ENCODE measurements at places on chromosomes 1 and 21.

DNA sequence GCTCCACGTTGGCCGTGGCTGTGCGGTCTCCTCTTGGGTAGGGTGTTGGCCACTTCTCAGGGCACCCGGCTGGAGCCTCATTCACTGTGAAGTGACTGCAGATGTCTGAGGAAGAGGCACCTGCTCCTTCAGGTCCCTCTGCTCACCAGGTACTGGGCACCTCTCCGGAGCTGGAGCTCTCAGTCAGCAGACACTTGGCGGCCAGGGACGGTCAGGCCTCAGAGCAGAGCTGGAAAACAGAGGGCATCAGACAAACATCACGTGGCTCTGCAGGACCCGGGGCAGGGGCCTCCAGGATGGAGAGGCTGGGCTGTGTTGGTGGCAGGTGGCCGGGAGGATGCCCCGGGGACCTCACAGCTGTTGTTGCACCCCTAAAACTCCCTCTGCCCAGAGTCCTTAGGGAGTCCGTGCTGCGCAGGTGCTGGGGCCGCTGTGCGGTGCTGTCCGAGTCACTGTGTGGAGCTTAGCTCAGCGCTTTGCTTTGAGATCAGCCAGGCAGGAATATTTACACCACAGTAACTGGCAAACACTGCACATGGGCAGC lies 59.7 kb downstream of the SLX9 start:
- DNase-seq, result no peak

GRCh38 chr1:36703526-36704208 lies 221.0 kb upstream of the CSF3R start:
- DNase-seq, result no peak

- DNase-seq, result no peak
Measured at GRCh38 chr1:205448540-205449253, 7.1 kb downstream of the BLACAT1 start.

DNA sequence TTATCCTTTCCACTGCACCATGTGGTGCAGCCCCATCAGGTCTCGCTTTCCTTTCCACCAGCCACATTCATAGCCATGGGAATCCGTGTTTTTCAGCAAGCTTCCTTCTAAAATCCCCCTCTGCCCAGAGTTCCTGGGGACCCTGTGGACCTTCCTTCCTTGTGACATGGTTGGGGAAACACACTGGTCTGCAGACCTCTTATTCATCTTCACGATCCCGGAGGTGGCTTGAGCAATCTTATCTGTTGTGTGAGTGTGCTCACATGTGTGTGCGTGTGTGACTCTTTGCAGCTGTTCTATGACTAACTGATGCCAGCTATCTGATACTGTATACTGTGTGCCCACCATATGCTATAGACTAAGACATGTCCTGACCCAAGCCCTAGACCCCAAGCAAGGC lies 15.6 kb upstream of the IL10 start:
- DNase-seq, result no peak

DNA sequence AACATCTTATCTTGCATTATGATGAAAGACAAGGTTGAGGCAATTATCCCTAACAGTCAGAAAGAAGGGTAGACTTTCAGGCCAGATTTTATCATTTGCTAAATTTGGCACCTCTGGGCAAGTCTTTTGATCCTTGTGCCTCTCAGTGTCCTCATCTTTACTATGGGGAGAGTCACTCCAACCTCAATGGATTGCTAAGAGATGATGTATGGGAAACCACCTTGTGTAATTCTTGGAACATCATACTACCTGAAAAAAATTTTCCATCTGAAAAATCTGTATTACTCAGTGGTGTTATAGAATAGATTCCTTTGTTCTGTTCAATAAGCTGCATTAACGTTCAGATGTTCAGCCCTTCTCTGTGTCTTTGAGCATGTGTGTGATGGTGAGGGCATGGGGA lies 230.7 kb downstream of the TGFB2 start:
- DNase-seq, result no peak

DNA sequence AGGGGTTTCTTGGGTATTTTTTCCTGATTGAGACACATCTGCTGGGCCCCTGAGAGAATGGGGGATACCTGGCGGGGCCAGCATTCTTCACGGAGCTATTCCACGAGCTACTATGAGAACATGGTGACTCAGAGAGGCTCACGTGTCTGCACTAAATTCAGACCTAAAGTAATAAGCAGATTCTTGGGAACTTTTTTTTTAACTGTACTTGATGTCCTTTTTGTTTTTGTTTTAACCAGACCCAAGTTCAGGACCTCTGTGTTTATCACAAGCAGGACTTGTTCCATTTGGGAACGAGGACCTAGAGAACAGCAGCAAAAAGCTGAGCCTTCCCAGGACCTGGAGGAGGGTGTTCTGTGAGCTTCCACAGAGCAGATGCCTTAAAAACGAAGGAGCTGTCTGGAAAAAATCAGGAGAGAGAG lies 44.0 kb downstream of the EVA1C start:
- no peak for DNase-seq

DNA sequence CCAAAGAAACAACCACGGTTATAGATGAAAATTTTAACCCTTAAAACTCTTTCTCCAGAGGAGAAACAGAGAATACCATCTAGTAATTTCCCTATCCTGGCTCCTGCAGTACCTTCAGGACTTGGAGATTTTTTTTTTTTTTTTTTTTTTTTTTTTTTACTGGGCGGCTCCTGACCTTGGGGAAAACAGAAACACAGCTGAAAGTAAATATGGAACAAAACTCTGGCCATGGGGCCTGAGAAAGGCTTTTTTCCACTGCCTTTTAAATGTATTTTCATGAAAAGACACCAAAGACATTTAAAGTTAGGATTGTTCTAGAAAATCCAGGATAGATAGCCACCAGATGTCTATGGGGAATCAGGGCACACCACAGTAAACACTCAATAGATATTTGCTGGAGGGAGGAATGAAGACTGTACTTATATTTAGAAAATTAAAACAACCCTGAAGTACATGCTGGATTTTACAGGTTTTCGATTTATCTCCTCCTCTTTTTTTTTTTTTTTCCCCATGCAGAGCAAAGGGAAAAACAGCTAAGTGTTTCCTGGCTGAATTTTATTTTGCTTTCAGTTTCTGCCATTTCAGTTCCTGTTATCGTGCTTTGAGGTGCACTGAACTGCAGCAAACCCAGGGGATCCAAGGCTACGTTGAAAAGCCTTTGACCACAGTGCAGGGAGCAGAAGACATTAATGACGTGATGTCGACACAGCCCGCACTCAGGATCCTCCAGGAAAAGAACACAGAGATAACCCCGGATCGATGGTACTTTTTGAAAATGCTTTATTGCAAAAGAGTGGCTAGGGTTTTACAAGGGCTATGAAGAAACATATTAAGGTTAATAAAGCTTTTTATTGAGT lies 35.7 kb upstream of the CNN3 start:
- no peak for DNase-seq

DNA sequence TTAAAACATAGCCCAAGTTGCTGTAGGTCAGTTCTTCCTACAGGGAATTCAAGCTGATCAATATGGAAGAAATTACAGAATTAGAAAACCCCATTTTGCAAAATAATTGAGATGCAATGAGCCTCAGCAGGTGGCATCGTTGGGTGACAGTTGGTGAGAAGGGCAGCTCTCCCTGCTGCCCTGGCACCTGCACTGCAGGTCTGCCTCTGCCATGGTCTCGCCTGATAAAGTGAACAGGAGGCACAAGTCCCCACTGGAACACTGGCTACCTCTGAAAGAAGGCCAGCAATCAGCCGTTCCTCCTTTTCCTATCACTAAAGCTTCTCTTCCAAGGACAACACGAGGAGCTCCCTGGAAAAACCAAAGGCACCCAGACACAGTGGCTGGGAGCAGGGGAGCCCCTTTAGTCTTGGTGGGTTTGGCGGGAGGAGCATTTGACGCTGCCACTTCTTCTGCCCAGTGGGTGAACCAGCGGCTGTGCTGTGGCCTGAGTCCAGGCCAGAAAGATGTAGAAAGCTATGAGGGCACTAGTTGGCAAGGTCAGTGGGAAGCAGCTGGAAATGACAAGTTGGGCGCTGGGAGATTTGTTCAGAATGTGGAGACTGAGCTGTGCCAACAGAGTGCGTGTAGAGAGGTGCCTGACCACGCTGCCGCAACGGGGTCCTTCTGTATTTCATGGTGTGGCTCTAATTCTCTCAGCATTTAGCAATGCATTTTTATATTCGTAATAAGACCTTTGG lies 93.1 kb downstream of the RIPK4 start:
- DNase-seq, result no peak

- no peak for DNase-seq
Measured at GRCh38 chr1:11187931-11188330, 1.2 kb upstream of the ANGPTL7 start.

DNA sequence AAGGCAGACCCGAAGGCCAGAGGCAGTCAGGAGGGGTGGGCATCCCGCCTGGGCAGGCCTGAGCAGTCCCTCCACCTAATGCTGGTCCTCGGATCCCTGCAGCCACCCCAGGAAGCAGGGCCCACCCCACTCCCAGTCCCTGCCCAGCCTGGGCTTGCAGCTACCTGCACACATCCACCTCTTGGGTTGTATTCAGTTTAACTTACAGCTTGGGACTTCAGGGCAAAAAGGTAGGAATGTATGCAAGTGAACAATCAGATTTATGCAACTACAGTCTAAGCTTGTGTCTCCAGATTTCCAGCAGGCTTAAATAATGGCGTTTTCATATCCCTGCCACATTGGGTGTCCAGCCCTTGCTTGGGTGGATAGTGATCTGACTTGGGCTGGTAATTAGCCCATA lies 17.4 kb downstream of the LDLRAP1 start:
- DNase-seq, result no peak

DNA sequence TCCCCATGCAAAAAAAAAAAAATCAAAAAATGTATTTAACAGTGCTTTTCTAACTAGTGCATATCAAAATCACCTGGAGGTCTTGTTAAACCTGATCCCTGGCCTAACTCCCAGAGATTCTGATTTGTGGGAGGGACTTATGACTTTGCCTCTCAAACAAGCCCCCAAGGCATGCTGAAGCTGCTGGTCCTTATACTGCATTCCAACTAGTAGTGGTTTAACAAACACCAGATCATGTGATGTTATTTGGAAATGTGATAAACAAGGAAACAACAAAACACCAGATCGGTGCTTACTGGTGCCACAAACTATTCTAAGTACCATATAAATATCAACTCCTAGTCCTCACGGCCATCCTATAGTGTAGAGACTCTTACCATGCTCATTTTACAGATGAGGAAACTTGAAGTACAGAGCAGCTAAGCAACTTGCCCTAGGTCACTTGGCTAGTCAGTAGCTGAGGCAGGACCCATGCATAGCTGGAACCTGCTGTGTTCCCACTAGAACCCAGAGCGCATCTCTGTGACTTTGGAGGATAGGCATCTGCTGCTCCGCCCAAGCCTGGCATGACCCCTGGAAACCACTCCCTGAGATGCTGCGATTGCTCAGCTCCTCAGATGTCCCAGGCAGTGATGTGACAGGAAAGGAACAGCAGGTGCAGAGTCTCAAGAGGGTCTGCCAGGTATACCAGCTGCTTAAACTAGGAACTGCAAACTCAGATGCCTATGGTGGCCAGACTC lies 38.1 kb downstream of the SOX13 start:
- no peak for DNase-seq

- DNase-seq, result no peak
Measured at GRCh38 chr1:12486401-12487005, 131.5 kb downstream of the DHRS3 start.

- DNase-seq, result no peak
Measured at GRCh38 chr1:228090613-228091081, 8.1 kb downstream of the ARF1 start.

- DNase-seq, result no peak
Measured at GRCh38 chr1:198096390-198096789, 60.4 kb upstream of the NEK7 start.

DNA sequence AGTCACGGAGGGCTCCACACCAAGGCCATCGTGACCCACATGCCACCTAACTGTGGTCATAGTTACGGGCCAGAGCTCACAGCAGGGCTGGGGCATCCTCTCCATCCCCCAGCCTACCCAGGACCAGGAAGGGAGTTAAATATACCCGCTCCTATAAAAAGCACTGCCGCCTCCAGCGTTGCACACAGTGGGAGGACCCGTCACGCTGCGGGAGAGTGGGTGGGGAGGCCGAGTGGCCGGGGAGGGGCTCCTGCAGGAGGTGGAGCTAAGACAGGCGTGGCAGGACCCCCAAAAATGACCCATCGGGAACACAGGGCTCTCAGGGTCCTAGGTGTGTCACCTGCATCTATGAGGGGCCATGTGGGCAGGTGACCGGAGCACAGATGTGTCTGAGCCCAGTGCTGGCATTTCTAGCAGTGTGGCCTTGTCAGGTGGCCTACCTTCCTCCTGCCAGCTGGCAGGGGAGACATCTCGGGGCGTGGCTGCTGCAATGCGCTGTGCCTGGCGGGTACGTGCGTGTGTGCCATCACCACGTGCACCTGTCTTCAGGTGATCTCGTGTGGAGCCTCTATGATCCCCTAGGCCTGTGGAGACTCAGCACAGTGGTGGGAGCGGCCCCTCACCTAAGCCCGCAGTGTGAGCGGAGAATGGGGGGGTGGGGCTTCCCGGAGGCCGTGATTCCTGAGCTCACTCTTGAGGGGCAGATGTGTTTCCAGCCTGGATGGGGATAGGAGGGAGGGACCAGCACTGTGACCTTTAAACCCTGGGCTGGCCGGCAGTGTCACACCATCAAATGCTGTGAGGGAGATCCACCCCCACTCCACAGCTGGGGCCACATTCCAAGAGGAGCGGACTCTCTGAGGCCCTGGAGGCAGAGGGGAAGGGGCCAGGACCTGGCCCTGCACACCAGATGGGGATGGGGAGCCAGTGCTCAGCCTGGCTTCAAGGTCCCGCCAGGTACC lies 17.7 kb downstream of the AGRN start:
- no peak for DNase-seq

DNA sequence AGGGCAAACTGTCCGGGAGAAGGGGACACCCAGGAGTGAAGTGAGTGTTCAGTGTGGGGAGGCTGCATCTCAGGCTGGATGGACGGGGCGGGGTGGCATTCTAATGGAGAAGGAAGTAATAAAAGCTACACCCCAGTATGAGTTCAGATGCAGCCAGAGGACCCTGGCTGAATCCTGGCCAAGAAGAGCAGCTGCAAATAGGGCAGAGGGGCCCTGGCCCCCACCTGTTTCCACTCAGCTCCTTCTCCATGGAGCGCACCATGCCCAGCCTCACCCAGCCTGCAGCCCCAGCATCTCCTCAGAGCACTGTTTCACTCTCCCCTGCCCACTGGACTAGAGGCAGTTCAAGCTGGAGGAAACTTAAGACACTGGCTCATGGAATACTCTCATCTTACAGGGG lies 46.4 kb downstream of the KCND3 start:
- no peak for DNase-seq

DNA sequence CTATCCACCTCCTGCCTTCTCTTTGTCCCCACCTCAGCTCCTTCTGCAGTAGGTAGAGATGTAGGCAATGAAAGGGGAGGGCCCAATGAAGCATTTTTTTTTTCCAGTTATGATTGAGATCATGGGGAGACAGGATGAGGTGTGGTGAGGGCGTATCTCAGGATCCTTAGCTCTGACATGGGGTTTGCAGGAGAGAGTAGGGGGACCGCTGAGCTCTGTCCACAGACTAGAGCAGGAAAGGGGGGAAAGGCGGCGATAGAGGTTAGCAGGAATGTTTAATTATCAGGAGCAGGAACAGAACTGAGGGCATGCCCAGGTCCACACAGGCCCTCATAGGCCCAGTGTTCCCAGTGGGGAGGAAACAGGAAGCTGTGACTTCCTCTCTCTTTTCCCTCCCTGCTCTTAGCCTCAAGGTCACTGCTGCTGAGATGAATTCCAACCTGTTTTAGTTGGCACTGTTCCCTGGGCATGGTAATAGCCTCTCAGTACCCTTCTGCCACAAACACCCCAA lies 901 bp upstream of the RXFP4 start:
- no peak for DNase-seq

GRCh38 chr1:247114351-247115140 lies 10.4 kb upstream of the ZNF669 start:
- no peak for DNase-seq

GRCh38 chr1:228339766-228340685 lies 66.6 kb downstream of the TRIM11 start:
- no peak for DNase-seq

- DNase-seq, result no peak
Measured at GRCh38 chr1:65949230-65949626, 156.5 kb downstream of the PDE4B start.

Measured in stimulated activated CD8-positive, alpha-beta memory T cell treated with anti-CD3 and anti-CD28 coated beads, Interleukin-12 subunit alpha, Interleukin-12 subunit beta, amount 100 ng/mL, for 4 hours (primary cell).